KBM-7 (cell line): ENCODE measurements at places on chromosomes 7 and 10.

DNA sequence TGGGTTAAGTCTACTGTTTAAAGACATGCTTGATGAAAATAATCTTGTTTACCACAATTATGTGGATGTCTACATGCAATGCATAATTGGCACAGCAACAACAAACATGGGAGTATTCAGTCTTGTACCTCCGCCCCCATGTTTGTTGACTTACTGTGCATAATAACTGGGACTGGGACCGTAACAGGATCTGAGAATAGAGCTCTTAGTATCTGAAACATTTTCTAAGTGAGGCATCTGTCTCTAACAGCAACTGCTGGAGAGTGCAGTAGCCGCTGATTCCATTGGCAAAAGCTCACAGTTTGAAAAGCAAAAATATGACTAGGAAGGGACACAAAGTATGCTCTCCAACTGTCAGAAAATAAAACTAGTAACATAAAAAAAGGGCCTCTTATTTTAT is 61.6 kb downstream of the ENO4 start:
- no peak for DNase-seq

DNA sequence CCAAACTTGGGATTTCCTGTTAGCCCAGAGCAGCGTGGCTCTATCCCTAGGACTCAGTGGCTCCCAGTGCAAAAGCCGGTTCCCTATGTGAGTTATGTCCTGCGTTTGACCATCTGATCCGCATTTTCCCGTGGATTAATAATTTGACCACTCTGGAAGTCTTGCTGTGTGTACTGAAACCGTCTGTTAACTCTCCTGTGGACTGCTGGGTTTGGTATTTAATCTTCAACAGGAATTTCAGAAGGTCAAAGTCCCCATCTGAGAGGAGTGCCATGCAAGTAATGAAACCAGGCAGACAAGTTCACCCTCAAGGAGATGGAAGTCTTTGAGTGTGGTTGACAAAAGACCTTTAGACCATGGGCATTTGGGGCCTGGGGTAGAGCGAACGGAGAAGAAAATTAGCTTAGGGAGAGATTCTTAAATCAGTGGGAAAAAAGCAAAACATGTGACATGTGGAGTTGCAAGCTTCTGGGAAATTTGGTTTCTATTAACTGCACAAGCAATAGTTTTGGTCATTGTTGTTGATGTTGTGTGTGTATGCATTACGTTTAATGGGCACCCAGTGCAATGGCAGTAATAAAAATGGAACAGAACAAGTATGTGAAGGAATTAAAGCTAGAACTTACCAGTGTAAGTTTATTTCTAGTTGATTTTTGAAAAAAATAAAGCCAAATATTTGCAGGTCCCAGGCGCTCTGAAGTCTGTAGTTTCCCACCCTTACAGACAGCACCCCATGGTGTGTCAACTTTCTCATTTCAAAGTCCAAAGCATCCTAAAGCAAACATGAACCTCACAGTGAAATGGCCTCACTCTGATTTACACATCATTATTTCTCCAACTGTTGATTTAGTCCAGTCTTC is 38.2 kb downstream of the LYZL1 start:
- no peak for DNase-seq

DNA sequence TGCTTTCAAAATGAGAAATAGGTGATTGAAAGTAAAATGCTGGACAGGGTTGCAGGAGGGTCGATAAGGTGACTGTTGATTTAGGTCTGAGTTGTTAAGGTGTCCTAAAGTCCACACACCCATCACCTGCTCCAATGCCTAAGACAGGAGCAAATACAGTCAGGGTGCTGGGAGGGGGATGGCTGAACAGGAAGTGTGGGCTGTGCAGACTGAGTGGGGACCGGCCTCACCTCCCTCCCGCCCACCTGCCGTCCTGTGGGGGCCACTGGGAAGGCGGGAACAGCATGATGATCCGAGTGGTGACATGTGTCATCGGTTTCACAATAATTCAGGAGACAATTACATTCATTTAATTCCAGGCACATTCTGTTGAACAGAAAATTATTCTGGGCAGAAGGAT is 260.8 kb downstream of the DNAJB6 start:
- no peak for DNase-seq

DNA sequence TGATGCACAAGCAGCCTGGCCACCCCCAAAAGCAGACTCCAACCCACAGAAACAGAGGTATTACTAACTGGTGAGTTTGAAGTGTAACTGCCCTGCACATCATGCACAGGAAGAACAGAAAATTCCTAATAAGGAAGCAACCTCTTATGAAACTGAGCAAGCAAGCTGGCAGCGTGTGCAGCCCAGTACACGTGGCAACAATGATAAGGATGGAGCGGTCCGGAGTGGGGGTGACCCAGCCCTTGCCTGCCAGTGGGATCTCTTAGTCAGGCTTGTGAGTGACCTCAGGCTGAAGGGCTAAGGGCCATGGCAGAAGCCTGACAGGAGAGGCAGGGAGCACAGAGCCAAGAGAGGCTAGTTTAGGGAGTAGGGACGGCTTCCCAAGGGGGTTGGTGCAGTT is 22.1 kb upstream of the AOAH start:
- DNase-seq, result no peak

- no peak for DNase-seq
Observed at GRCh38 chr10:5545011-5545410, 20.2 kb downstream of the CALML3 start.

- DNase-seq, result no peak
Observed at GRCh38 chr10:108187408-108188012, 1023.0 kb upstream of the SORCS1 start.

GRCh38 chr7:37352974-37353948 is 95.4 kb downstream of the ELMO1 start:
- peak; percentile 87 for DNase-seq

DNA sequence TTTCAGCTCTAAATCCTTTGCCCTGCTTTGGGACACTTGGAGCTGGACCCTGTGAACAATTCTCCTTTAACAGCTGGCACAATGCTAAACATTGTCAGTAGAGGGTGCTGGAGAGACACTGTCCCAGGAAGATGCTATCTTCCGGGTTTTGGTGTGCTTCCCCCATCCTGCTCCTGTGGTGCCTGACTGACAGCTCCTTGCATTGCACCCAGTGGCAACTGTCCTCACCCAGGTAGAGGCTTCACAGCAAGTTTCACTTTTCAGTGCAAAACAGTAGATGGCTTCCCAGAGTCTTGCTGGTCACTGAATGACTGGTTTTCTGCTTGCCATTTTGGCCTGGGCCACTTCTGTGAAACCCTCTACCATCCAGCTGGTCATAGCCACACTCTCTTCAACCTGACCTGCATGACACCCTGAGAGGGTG is 77.3 kb downstream of the CDC14C start:
- peak; percentile 66 for DNase-seq

- DNase-seq, result no peak
Observed at GRCh38 chr7:42071372-42072261, 165.4 kb downstream of the GLI3 start.

- DNase-seq, result no peak
Observed at GRCh38 chr7:96126382-96126781, 195.5 kb downstream of the SLC25A13 start.

DNA sequence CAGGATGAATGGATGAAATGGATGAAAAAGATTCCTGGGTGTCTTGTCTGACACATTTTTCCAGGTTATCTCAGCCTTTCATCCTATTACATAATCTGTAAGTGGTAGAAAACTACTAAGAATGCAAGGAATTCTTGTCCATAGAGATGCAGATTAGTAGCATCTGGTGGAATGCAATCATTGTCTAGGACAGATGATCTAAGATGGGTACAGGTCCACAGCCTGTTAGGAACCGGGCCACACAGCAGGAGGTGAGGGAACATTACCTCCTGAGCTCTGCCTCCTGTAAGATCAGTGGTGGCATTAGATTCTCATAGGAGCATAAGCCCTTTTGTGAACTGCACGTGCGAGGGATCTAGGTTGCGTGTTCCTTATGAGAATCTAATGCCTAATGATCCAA is 225.0 kb downstream of the CALN1 start:
- DNase-seq, result no peak

DNA sequence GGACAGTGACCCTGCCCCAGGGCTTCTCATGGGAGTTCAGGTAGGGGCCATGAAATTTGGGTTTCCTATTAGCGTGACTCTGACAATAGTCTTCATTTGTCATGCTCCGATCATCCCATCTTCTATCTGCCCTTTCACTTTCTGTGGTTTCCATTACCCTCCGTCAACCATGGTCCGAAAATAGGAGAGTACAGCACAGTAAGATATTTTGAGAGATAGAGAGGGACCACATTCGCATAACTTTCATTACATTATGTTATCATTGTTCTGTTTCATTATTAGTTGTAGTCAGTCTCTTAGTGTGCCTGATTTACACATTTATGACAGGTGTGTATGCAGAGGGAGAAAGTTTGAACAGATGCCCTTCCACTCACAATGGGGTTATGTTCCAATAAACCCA is 649.2 kb downstream of the SDK1 start:
- DNase-seq, result no peak

- no peak for DNase-seq
Observed at GRCh38 chr7:150447966-150448788, 2.3 kb upstream of the GIMAP8 start.

GRCh38 chr10:69629897-69630650 is at the start of gene FAM241B:
TSS of gene FAM241B (plus strand) at chr10:69630247. CDS start at chr10:69631744, 1,497 bp downstream.
- peak; percentile 20 for DNase-seq

GRCh38 chr10:11439523-11440053 is 171.9 kb downstream of the USP6NL start:
- DNase-seq, result no peak

GRCh38 chr7:128207609-128208008 is 33.5 kb upstream of the LEP start:
- DNase-seq, result no peak

GRCh38 chr10:4894335-4894734 is 68.3 kb downstream of the AKR1E2 start:
- DNase-seq, result no peak

DNA sequence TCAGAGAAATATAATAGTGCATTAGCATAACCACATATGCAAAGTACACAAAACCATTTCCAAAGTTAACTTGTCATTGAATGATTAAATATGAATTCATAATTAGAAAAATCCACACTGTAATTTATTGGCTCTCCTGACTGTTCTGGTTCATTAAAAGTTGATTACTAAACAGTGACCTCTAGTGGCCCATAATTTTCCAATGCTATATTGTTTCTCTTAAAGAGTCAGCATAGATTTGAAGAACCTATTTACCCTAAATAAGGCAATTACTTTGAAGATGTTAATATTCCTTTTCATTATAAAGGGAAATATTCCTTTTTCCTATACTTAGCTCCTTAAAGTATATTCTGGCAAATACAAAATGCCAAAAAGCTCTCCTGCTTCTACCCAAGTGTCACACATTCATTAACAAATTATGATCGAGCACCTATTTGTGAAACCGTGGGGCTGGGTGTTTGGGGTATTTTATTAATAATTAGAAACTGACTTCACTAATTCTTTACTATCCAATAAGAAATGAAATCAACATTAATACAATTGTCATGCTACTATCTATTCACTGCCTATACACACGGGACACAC is 86.2 kb downstream of the HIBADH start:
- peak; percentile 68 for DNase-seq

DNA sequence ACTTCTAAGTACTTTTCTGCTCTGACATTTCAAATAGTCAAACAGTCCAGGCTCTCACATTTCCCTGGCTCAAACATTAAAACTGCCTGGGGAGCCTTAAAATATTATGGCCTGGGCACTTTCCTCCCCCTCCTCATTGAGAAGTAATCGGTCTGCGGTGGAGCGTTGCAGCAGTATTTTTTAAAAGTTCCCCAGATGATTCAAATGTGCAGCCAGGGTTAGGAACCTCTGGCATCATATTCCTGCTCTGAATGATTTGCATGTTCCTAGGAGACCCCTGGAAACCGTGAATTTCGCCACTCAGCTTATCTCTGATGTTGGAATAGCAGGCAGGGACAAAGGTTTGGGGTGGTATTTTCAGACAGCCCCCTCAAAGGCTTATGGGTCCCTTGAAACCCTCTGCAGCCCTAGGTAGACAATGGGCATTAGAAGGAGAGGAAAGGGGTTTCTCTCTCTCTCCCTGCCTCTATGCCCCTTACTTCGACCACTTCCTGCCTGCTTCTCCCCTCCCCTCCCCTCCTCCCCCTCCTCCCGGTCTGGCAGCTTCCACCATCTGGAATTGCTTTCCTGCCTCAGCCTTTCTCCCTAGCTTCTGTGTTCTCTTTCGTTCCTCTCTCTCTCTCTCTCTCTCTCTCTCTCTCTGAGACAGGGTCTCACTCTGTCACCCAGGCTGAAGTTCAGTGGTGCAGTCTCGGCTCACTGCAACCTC is 622.2 kb downstream of the GALNT17 start:
- no peak for DNase-seq

GRCh38 chr7:52826515-52827265 is 208.7 kb upstream of the POM121L12 start:
- no peak for DNase-seq

DNA sequence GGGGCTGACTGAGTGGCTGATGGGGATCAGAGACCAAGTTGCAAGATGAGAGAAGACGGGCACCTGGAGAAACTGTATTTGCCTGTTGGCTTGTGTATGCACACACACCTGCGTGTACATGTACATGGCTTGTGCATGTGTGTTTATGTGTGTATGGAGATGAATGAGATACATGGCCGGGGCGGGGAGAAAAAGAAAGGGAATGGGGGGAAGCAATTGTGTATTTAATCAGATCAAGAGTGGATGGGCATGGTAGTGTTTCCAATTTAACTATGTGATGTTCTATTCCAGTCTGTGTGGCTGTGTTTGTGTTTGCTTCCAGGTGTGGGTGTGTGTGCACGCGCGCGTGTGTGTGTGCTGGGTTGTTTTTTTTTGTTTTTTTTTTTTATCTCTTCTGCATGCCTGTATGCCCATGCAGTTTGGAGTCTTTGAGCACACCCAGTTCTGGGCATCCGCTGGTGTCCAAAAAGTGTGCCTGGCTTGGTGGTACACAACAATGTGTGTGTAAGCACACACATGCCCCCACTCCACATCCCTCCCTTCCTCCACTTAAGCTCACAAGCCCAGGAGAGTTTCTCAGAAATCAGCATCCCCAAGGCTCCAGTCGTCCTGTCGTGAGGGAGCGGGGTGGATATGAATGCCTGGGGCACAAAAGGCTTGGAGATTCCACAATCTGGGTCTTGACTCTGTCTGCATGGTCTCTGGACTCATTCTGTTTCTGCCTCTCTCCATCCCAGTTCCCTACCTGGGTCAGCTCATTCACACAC is 2.5 kb upstream of the VGF start:
- DNase-seq, result no peak

GRCh38 chr7:114048386-114049235 is 129.8 kb upstream of the PPP1R3A start:
- DNase-seq, result peak; percentile 53

- no peak for DNase-seq
Observed at GRCh38 chr10:103102195-103102594, 90.9 kb downstream of the NT5C2 start.

DNA sequence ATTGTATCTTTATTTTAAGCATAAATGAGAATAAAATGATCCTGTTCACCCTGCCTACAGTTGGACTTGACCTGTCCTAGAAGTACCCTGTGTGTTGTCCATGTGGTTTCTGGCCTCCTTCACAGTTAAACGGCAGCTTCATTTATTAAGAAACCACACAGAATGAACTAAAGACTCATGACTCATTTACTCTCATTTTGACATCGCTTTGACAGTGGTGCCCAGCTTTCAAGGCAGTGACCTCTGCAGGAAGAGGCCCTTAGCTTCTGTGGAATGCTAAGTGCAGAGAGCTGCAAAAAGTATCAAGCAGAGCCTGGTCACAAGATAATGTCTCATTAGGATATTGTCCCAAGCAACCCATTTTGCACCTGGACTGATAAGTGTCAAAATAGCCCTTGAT is 93.4 kb downstream of the AVL9 start:
- no peak for DNase-seq

GRCh38 chr7:112010109-112010508 is 196.1 kb downstream of the DOCK4 start:
- no peak for DNase-seq
